ENCODE measurements at places on chromosomes 2 and 18. TPM values are rescaled to one million over a fixed set of nuclear protein-coding genes. Genes with fewer than 3 reads are reported as not detected.

- no peak overlapping the region for H3K4me3 ChIP-seq
- no peaks in the 10 kb centered on the region for H3K4me1 ChIP-seq
- H3K27me3 ChIP-seq, result no peaks in the 10 kb centered on the region
- H3K36me3 ChIP-seq, result no peaks in the 10 kb centered on the region
Observed at GRCh38 chr2:15223887-15224286, 337.2 kb downstream of the NBAS start.

DNA sequence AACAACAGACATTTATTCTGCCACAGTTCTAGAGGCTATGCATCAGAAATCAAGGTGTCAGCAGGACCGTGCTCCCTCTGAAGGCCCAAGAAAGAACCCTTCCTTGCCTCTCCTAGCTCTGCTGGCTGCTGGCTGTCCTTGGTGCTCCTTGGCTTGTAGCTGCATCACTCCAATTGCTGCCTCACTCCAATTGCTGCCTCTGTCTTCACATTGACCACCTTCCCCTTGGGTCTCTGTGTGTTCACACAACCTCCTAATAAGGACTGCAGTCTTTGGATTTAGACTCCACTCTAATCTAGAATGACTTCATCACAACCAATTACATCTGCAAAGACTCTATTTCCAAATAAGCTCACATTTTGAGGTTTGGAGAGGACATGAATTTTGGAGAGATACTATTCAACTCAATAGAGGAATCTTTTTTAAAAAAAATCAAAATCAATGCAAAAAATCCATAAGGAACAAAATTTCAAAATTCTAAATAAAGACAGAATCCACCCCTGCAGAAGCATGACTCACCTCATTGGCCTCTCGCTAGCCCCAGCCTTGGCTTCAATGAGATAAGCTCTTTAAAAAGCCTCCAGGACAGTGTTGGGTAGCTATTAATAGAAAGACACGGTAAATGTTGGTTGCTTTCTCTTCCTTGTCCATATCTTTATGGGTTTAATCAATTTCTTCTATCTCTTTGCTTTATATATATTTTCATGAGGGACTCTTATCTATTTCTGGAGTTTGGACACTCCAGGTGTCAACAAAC lies 267.6 kb upstream of the MGAT5 start:
- no peaks in the 10 kb centered on the region for H3K4me1 ChIP-seq
- no peak overlapping the region for H3K4me3 ChIP-seq
- no peaks in the 10 kb centered on the region for H3K27me3 ChIP-seq
- DNase-seq, result peak; percentile 34

DNA sequence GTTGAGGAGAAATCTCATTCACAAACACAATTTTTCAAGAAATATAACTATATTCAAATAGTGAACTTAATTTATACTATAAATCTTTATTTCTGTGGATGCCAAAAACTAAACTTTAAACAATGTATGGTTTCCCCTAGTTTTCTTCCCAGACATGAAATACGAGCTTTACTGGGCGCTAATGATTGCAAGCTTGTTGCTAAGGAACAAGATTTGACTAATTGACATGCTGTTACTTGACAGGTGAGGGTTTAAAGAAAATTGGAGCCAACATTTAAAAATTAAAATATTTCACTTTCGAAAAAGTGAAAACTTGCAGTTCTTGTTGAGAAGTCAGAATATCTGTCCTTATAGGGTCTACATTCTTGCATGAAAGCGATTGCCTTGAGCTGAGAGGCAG lies 381.0 kb downstream of the MEIS1 start:
- H3K27me3 ChIP-seq, result no peaks in the 10 kb centered on the region
- H3K4me1 ChIP-seq, result no peaks in the 10 kb centered on the region
- H3K4me3 ChIP-seq, result no peak overlapping the region
- no peak for DNase-seq

GRCh38 chr2:230984393-230985220 lies 11.3 kb upstream of the SPATA3 start:
- H3K36me3 ChIP-seq, result no peaks in the 10 kb centered on the region
- H3K4me3 ChIP-seq, result no peak overlapping the region
- H3K4me1 ChIP-seq, result peaks cover 4% of the 10 kb centered on the region

DNA sequence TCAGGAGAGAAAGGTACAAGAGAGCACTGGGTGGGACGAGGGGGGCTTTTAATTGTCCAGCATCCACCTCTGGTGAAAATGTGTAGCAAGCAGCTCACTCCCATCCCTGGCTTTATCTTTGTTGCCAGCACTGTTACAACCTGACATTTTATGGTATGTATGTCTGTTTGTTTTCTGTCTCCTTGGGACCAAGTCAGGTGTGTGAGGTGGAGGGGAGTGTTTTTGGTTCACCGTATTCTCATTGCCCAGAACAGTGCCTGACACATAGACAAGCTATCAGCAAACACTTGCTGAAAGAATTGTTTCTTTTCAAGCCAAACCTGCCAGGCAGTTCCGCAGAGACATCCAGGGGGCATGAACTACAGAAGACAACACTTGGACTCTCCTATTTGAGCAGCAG lies 24.7 kb downstream of the TGFA start:
- no peak overlapping the region for H3K4me3 ChIP-seq
- DNase-seq, result no peak
- H3K27me3 ChIP-seq, result no peaks in the 10 kb centered on the region
- H3K36me3 ChIP-seq, result no peaks in the 10 kb centered on the region
- no peaks in the 10 kb centered on the region for H3K4me1 ChIP-seq
- no peak overlapping the region for H3K27ac ChIP-seq

- H3K27ac ChIP-seq, result no peak overlapping the region
- H3K27me3 ChIP-seq, result no peaks in the 10 kb centered on the region
- no peaks in the 10 kb centered on the region for H3K4me1 ChIP-seq
- H3K4me3 ChIP-seq, result no peak overlapping the region
- no peaks in the 10 kb centered on the region for H3K36me3 ChIP-seq
- no peak for DNase-seq
Observed at GRCh38 chr18:2244641-2245040, 326.7 kb downstream of the METTL4 start.

GRCh38 chr2:142130111-142131009 lies 456 bp downstream of the LRP1B start:
- H3K4me3 ChIP-seq, result peak overlapping the region; percentile 56
- no peak overlapping the region for H3K27ac ChIP-seq
- H3K27me3 ChIP-seq, result peaks cover 9% of the 10 kb centered on the region
- DNase-seq, result peak; percentile 36
- no peaks in the 10 kb centered on the region for H3K36me3 ChIP-seq

- H3K27ac ChIP-seq, result no peak overlapping the region
- H3K4me1 ChIP-seq, result peaks cover 2% of the 10 kb centered on the region
- no peaks in the 10 kb centered on the region for H3K36me3 ChIP-seq
Observed at GRCh38 chr2:68806511-68807109, 64.6 kb downstream of the BMP10 start.

DNA sequence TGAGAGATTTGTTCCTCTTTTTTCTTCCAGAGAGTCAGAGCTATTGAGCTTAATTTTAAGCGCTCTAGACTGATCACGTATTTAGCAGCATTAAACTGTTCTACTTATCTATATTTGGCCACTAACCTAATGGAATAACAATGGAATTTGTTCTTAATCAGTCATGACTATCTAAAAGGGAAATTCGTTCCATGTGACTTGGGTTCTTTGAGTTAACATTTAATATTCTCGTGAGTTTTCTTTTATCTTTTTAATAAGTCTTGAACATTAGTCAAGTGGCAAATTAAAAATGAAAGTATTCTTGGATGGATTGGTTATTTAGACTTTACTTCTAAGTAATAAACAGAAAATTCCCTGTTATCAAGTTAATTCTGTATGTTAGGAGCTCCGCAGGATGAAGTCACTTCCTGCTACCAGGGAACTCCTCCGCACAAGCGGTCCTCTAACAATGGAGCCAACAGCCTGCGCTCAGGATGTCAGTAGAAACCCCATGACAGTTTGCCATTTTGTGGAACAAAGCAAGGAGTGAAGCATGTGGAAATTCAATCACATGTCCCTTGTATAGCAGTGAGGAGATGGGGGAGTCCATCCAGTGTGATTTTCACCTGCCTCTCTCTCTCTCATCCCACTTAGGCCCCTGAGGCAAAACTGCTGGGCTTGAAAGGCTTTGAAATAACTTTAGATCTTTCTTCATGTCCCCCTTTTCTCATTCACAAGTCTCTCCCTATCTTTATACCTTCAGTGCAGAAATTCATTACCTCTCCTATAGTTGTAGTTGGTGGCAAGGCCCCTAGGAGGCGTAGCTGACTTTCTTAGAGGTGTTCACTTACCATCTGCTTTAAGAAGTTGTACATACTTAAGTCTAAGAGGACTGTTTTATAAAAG lies 138.1 kb downstream of the WDR7 start:
- H3K4me3 ChIP-seq, result no peak overlapping the region
- DNase-seq, result peak; percentile 48
- no peaks in the 10 kb centered on the region for H3K36me3 ChIP-seq
- H3K27ac ChIP-seq, result no peak overlapping the region
- no peaks in the 10 kb centered on the region for H3K4me1 ChIP-seq
- H3K27me3 ChIP-seq, result no peaks in the 10 kb centered on the region

DNA sequence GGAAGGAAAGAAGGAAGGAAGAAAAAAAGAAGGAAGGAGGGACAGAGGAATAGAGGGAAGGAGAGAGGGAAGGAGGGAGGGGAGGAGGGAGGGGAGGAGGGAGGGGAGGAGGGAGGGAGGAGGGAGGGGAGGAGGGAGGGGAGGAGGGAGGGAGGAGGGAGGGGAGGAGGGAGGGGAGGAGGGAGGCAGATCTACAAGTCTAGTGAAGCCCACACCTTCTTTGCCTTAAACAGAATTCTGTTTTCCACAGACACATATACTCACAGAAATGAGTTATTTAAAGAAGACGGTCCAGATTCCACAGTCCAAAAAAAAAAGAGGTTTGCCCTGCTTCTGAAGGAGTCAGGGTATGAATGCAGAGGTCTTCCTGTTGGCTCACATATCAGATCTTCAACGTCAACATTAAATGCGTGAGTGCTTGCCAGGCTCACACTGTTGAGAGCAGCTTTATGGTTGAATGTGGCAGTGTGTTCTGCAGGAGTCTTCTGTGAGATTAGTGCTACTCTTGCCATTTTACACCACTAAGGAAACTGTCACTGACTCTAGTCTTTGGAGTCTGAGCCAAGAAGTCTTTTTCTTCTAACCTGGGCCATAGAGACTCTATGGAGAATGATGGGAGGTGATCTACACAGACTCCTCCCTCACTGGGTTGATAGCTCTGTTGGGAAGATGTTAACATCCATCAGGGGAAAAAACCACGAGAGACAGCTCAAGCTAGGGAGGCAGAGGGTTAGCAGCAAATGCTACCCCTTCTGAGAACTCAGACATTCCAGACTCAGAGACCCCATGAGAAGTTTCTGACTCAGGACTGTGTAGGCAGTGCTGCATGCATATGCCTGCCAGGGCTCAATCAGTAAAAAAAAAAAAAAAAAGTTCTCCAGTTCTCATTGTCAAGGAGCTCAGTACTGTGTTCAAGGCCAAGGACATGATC lies 23.3 kb downstream of the PAX8 start:
- no peak overlapping the region for H3K27ac ChIP-seq
- H3K4me3 ChIP-seq, result no peak overlapping the region
- H3K27me3 ChIP-seq, result no peaks in the 10 kb centered on the region
- no peaks in the 10 kb centered on the region for H3K36me3 ChIP-seq
- no peak for DNase-seq

DNA sequence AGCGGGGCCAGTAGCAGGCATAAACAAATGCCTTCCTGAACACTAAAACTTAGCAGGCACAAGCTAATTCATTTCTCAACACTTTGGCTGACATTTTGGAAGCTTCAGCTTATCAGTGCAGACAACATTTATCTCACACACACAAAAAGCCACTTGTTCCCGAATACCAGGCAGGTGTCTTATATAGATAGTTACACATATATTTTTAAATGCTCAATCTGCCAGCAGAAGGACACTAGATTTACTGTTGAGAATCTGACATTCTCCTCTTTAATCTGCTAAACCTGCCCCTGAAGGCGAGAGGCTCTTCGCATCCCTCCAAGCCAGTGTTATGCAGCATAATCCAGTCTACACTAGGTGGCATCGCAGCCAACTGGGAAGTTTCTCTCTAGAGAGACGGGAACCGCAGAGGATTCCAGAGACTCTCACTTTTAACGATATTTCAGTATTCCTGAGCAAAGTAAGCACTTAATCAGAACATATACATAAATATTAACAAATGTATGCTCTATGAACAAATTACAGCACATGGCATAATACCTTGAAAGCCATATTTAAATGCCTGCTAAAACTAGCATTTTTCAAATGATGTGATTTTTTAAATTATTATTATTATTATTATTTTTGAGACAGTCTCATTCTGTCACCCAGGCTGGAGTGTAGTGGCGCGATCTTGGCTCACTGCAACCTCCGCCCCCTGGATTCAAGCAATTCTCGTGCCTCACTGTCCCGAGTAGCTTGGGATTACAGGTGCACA lies 90.2 kb upstream of the SCG2 start:
- no peak overlapping the region for H3K27ac ChIP-seq
- no peaks in the 10 kb centered on the region for H3K36me3 ChIP-seq
- H3K27me3 ChIP-seq, result no peaks in the 10 kb centered on the region
- no peaks in the 10 kb centered on the region for H3K4me1 ChIP-seq

GRCh38 chr2:42971947-42972736 lies 179.8 kb upstream of the HAAO start:
- no peak overlapping the region for H3K27ac ChIP-seq
- no peak overlapping the region for H3K4me3 ChIP-seq
- H3K36me3 ChIP-seq, result no peaks in the 10 kb centered on the region
- DNase-seq, result no peak
- no peaks in the 10 kb centered on the region for H3K4me1 ChIP-seq

- no peak overlapping the region for H3K27ac ChIP-seq
- peaks cover 9% of the 10 kb centered on the region for H3K36me3 ChIP-seq
- no peaks in the 10 kb centered on the region for H3K4me1 ChIP-seq
Observed at GRCh38 chr2:221415789-221416188, 156.3 kb downstream of the EPHA4 start.

- no peak overlapping the region for H3K4me3 ChIP-seq
- H3K27ac ChIP-seq, result no peak overlapping the region
- peaks cover 5% of the 10 kb centered on the region for H3K27me3 ChIP-seq
- no peaks in the 10 kb centered on the region for H3K4me1 ChIP-seq
- H3K36me3 ChIP-seq, result no peaks in the 10 kb centered on the region
Observed at GRCh38 chr18:5710235-5710634, 166.4 kb upstream of the EPB41L3 start.

GRCh38 chr2:176443946-176444345 lies 174.7 kb downstream of the MTX2 start:
- no peaks in the 10 kb centered on the region for H3K36me3 ChIP-seq
- no peak overlapping the region for H3K27ac ChIP-seq
- no peak overlapping the region for H3K4me3 ChIP-seq
- DNase-seq, result no peak
- no peaks in the 10 kb centered on the region for H3K27me3 ChIP-seq

- H3K27me3 ChIP-seq, result no peaks in the 10 kb centered on the region
- no peak overlapping the region for H3K27ac ChIP-seq
- no peak overlapping the region for H3K4me3 ChIP-seq
- no peaks in the 10 kb centered on the region for H3K4me1 ChIP-seq
Observed at GRCh38 chr2:233234264-233234663, 17.2 kb upstream of the ATG16L1 start.

MAP3K20 gene
- 465 TPM for total RNA-seq

FKBP7 gene
- 8.8 TPM for total RNA-seq

ASTL gene
- not detected for total RNA-seq

IL1R2 gene
- 0.77 TPM for total RNA-seq

ANKRD62 gene
- total RNA-seq, result not detected

TP53I3 gene
- 7.7 TPM for total RNA-seq

PSMA8 gene
- not detected for total RNA-seq

LINC00305 gene
- total RNA-seq, result not detected

FZD7 gene
- total RNA-seq, result 38.5 TPM

Data from heart left ventricle (tissue), 16 donors.